ENCODE measurements at places on chromosomes 16 and 17.

DNA sequence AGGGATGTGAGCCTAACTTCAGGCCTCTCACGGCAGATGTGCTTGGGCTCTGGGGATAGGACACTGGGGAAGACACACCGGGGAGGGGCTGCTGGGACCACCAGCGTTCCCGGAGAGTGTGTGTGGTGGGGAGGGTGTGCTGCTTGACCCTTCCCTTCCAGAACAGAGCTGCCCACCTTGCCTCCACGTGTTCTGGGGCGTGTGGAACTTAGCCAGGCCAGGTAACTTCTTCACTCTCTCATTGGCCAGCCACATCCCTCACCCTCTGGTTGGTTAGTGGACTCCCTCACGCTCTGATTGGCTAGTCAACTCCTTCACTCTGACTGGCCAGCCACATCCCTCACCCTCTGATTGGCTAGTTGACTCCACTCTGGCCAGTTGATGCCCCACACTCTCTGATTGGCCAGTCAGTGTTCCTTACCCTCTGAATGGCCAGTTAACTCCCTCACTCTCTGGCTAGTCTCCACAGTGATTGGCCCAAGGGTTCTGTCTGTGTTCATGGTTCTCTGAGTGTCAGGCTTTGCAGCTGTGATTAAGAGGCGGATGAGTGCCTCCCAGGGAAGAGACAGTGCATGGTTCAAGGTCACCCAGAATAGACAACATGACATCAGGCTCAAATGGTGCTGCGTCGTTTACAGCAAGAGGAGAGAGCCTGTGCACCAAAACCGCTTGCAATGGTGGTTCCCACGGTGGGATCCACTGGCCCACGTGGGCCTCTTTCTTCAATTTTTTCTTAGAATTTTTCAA lies 10.0 kb downstream of the TMEM235 start:
- no peak for DNase-seq

- DNase-seq: no peak
These were observed 4.8 kb downstream of the FBRS start for GRCh38 chr16:30663038-30663437.

DNA sequence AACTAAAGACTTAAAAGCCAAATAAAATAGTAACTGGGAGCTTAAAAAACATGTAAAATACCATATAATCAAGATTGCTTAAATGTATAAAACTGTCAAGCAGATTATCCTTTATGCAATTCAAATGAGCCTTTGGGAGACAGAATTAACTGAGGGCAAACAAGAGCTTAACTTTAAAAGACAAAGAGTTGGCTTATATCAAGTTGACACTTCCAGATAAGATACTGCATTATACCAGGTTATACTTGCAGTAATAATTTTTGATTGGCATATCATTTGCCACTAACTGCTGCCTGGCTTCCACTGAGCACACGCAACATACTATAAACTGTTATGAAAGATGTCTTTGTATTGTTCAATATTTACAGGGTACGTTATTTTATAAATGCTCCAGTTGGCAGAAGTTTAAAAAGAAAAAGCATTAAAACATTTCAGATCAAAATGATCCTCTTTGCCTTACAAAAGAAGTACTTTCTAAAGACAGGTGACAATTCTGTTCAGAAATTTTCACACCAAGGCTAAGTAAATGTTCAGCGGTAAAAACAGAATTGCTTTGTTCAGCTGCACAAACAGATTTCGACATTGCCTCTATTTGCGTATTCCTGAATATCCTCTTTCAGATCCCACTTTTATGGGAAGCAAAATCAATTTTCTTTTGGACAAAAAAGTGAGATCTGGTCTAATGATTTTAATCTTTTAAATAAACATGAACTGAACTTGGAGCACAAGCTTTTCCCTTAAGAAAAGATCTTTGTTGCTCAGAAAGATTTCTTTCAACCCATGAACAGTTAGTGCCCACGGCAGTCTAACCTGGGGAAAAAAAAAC lies 50.7 kb downstream of the TOX3 start:
- no peak for DNase-seq

- no peak for DNase-seq
These were observed 74.5 kb upstream of the TNRC6C start for GRCh38 chr17:77884019-77884418.

DNA sequence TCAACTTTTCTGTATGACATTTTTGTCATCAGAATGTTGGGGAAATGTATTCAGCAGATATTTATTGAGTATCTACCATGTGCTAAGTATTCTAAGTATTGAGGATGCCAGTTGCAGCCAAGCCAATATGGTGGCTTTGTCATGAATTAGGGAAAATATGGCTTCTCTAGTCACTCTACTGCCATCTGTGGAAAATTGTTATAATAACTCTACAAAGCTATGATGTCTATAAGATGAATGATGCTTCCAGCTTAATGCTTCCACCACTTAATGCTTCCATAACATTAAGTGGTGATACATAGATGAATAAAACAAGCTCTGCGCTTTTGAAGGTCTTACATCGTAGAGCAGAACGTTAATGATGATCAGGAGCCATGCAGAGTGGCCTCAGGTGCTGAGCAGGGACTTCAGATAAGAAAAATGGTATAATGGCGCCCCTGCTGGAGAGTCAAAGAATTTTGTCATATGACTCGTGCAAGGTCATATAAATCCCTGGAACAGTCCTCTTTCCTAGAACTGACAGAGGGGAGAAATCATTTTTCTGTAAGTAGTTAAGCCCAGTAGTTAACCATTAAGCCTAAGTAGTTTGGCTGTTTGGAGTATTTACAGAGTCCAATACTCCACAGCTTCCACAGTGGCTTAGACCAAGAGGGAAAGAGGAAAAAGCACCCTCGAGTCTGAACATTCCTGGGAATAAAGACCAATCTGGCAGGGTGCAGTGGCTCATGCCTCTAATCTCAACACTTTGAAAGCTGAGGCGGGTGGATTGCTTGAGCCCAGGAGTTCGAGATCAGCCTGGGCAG lies 2.7 kb upstream of the TMIGD1 start:
- no peak for DNase-seq
